ENCODE measurements at places on chromosomes 5 and 9.

GRCh38 chr5:93995126-93995621, 253.8 kb upstream of the POU5F2 start:
- no peak for DNase-seq

DNA sequence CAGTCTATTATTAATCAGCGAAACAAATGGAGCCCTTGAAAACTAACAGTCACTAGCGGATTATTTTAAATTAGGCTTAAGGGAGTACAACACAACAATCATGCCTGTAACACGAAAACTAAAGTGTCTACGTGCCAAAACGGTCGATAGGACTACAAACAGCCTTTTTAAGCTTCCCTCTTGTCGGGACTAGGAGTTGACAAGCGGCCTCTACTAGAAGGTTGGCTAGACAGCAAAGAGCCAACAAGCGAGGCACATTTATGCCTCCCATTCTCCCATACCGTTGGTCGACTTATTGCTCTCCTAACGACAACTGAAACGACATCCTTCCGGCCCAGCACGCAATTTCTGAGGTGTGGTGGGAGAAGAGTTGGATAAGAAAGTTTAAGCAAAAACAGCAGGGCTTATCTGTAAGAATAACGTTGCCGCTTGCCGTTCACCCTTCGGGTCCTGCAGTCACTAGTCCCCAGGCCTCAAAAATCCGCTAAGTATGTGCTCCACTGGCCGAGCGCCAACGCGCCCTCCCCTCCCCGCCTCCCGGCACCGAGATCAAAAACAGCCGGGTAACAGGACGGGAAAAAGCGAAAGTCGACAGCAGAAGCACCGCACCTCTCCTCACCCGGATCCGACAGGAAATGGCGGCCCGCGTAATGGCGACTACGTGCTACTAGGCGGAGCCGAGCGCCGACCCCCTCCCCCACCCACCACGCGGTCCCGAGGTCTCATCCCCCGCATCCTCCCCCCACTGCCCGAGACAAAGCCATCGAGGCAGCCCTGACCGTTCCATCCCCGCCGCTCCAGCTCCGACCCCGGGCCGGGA, 813 bp downstream of the HNRNPK start:
- peak; percentile 71 for DNase-seq

DNA sequence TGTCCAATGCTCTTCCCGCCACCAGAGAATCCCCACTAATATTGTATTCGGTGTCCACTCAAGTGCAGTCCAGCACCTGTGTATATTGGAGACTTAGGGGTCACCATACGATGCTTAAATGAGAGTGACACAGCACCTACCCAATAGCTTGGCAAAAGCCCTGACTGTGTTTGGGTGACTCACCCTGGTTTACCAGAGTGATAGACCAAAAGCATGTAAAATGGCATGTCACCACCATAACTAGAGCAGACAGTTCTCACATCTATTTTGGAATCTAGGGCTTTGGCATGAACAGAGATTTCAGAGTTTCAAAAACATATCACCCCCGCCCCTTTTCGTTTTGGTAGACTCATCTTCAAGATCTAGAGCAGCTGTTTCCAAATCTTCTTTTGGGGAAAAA, 217.3 kb upstream of the RASEF start:
- no peak for DNase-seq

- no peak for DNase-seq
These were observed 23.9 kb downstream of the PIK3R1 start for GRCh38 chr5:68239487-68239886.

DNA sequence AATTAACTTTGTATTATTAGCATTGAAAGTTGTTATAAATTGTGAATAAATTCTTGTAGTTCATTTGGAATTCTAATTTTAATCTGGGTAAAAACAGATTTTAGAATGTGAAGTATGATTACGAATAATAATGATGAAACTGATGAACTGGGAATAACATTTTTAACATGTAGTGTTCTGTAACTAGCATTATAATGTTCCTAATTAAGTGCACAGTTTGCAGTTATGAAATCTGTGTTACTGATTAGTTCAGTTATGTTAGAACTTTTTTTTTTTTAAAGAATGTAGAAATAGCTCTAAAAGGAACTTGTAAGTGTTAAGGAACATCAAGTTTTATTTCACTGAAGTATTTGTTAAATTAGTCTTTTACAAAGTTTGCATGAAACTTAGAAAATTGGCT, 48.9 kb upstream of the EIF4EBP3 start:
- DNase-seq = no peak

DNA sequence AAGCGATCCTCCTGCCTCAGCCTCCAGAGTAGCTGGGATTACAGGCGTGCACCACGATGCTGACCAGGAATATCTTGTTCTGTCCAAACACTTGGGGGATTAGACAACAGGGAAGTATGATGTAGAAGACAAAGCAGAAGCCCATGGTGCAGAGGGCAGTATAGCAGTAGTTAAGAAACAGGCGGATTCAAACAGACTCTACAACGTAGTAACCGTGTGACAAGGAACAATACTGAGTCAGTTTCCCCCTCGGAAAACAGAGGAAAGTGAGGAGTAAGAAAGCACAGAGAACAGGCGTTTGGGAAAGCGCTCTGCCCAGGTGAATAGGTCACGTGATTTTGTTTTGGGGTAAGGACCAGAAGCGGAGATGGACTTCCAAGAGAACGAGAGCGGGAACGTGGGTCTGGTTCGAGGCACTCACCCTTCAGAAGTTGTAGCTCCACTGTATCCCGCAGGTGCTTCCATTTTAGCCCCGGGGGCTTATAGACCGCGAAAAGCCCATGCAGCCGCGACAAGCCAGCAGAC, 306 bp downstream of the TRUB2 start:
- DNase-seq = no peak

Data from umbilical cord (tissue), 2 donors.